ENCODE measurements at places on chromosomes 7 and 10. TPM values are rescaled to one million over a fixed set of nuclear protein-coding genes. Genes with fewer than 3 reads are reported as not detected.

Gene CCL24
- 0.67 TPM for total RNA-seq

Gene VSIR
- total RNA-seq: 171 TPM

- DNase-seq: peak; percentile 87
Observed at GRCh38 chr10:78972160-78972946, 96.4 kb upstream of the ZMIZ1 start.

GRCh38 chr10:125700355-125700911 is 17.5 kb upstream of the TEX36 start:
- no peak for DNase-seq

GRCh38 chr7:87129848-87130247 is 22.4 kb upstream of the DMTF1 start:
- no peak for DNase-seq

GRCh38 chr10:15990535-15991129 is 130.3 kb upstream of the MINDY3 start:
- DNase-seq: no peak

GRCh38 chr7:96097835-96098234 is 224.1 kb downstream of the SLC25A13 start:
- no peak for DNase-seq

All from sciatic nerve (tissue), 2 donors.